ENCODE measurements at places on chromosomes 2 and 18.

GRCh38 chr2:215754546-215754945 is 258.8 kb downstream of the MREG start:
- DNase-seq = no peak

GRCh38 chr2:29310650-29311348 is 195.6 kb downstream of the CLIP4 start:
- DNase-seq = no peak

GRCh38 chr18:9333441-9334328 is 888 bp upstream of the TWSG1 start:
- DNase-seq = no peak

GRCh38 chr2:110642360-110642759 is 35.5 kb downstream of the BUB1 start:
- DNase-seq = no peak

GRCh38 chr2:110983133-110983532 is 137.6 kb upstream of the BCL2L11 start:
- DNase-seq = no peak

DNA sequence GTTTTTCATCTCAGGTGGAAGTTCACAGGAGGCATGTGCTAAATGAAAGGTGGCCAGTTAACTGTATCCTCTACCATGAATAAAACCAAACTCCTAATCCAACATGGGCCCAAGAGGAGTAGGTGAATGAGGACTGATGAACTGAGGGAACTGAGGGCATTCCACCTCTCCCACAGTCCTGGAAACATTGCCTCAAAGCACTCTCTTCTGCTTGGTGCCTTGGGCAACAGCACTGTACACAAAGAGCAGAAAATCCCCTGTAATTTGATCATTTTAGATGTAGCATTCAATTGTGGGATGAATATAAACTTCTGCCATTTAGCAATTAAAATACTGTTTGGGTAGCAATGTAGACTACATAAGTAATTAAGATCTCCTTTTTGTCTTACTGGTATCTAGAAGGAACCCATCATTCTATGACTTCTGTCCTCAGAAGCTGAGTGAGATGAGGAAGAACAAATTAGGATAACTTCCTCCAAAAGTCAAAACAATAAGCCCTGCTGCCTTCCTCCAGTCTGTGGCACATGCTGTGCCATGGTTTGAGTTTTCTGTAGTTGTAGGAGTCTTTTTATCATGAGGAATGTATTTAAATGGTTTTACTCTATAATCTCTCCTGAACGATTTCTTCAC is 86.7 kb upstream of the ZEB2 start:
- no peak for DNase-seq

DNA sequence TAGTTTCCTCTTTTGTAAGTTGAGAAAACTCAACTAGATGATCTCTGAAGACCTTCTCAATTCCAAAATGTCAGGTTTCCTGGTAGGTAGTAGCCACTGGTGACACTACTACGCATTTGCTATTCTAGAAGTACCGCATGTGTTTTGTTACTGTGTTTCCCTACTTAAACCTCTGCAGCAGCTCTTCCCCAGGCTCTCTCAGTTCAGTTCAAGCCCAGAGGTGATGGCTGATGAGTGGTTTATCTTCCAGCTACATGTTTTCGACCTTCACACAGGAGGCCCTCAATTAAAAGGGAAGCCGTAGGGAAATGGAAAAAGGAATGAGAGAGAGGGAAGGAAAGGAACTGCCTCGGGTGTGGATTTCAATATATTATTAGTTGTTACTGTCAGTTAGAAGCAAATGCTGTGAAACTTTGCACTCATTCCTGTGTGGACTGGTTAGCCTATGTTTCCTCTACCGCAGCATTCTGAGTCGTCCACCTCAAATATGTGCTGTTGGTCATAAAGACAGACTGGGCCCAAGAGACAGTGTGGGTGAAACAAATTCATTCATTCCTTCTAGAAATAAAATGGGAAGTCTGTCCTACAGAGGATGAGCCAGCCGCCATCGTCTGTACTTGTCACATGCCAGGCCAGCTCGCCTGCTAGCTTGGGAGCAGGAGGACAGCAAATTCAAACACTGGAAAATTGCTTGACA is 455.2 kb upstream of the RAB12 start:
- peak; percentile 72 for DNase-seq

DNA sequence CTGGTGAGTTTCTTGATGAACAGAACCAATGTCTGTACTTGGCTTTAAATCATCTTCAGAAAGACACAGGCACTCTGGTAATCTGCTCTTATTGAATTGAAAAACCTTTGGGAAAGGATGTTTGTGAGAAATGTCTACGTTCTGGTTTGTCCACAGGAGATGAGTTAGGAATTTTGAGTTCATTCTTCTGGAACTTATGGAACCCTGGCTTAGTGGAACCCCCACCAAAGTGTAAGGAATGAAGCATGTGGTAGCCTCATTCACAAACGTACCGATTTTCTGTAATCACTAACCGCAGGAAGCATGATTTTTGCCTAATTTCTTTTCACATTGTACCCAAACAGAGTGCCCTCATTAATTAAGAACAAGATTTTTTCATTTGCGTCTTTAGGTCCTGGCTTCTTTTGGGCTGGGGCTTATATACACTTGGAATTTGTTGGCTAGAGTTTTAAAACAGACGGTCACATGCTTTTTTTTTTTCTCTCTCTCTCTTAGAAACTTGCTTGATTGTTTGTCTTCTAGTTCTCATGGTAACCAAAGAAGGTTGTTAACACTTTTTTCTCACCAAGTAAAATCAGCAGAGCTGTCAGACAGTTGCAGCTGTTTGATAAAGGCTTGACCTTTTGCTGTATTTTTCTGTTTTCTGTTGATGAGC is 314.1 kb upstream of the THUMPD2 start:
- DNase-seq = peak; percentile 39

GRCh38 chr2:46701152-46701551 is 214.5 kb downstream of the MCFD2 start:
- no peak for DNase-seq

DNA sequence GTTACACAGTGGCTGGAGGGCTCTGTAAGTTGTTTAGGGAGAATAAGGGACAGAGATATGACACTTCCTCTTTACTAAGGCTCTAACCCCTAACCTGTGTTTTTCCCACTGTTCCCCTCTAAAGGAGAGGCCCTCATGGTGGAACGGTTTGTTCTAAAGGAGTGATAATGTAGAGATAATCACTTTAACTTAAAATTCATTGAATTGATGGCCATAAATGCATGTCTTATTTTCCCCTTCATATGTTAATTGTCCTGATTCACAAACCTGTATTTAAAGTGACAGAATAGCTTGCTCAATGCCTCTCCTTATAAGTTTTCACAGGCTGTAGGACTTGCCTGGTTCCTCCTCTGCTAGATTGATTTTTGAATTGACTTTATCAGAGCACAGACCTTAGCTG is at the start of gene SERPINB12:
Gene SERPINB12, plus strand, starts transcription at position 301 of the 400 bp plus-strand sequence. CDS start 13,791 bp downstream, outside the sequence.
- DNase-seq = no peak

DNA sequence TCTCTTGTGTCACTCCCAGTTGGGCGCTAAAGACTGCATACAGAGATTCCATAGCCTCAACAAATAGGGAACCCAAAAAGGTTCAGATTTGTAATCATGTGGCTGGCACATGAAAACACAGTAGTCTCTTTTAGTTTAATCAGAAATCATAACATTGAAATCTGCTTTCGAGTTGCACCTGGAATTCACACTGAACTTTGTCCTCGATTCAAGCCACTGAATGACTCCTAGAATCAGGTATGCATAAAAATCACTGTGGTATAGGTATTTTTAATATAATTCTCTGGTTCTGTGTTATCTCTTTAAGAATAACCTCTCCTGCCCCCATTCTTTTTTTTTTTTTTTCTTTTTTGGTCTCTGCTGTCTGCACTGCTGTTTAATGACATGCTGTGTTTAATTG is 150.2 kb downstream of the KCNH7 start:
- no peak for DNase-seq

DNA sequence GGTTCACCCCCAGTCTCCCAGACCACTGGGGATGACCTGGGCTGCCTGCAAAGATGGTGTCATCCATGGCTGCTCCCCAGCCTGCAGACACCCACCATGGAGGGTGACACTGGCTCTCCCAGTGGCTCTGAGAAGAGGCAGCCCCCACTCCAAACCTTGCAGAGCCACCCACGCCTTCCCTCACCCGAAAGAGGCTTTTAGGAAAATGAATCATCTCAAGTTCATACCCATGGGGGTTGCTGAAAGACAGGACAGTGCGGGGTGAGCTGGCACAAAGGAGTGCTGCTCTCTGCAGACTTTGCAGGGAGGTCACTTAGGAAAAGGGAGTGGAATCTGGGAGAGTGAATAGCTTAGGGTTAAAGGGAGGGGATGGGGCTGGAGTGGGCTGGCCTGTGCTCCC is 36.4 kb downstream of the MPHOSPH10 start:
- DNase-seq = no peak

All from AG20443 (cell line).